ENCODE measurements at places on chromosomes 2 and 18.

DNA sequence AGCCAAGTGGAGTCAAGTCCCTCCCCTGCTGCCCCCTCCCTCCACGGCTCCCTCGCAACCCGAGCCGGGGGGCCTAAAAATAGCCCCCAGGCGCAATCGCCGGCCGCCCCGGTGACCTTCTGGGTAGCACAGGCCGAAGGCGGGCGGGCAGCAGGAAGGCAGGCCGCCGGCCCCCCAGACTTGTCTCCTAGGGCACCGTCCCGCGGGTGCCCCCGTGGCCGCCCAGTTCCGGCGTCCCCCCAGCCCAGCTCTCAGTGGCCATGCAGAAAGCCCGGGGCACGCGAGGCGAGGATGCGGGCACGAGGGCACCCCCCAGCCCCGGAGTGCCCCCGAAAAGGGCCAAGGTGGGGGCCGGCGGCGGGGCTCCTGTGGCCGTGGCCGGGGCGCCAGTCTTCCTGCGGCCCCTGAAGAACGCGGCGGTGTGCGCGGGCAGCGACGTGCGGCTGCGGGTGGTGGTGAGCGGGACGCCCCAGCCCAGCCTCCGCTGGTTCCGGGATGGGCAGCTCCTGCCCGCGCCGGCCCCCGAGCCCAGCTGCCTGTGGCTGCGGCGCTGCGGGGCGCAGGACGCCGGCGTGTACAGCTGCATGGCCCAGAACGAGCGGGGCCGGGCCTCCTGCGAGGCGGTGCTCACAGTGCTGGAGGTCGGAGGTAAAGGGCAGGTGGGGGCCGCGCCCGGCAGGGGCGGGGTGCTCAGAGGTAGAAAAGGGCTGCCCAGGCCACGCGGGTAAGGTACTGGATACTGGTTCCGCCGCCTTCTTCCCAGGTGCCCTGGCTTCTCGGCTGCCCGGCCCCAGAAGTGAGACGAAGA is at the start of gene SPEG:
Gene SPEG (plus strand): TSS at position 126 of the 808 bp plus-strand sequence. CDS start 135 bp downstream, at position 261.
- no peak for DNase-seq

- no peak for DNase-seq
Observed at GRCh38 chr2:217288472-217289063, 428.7 kb upstream of the TNP1 start.

DNA sequence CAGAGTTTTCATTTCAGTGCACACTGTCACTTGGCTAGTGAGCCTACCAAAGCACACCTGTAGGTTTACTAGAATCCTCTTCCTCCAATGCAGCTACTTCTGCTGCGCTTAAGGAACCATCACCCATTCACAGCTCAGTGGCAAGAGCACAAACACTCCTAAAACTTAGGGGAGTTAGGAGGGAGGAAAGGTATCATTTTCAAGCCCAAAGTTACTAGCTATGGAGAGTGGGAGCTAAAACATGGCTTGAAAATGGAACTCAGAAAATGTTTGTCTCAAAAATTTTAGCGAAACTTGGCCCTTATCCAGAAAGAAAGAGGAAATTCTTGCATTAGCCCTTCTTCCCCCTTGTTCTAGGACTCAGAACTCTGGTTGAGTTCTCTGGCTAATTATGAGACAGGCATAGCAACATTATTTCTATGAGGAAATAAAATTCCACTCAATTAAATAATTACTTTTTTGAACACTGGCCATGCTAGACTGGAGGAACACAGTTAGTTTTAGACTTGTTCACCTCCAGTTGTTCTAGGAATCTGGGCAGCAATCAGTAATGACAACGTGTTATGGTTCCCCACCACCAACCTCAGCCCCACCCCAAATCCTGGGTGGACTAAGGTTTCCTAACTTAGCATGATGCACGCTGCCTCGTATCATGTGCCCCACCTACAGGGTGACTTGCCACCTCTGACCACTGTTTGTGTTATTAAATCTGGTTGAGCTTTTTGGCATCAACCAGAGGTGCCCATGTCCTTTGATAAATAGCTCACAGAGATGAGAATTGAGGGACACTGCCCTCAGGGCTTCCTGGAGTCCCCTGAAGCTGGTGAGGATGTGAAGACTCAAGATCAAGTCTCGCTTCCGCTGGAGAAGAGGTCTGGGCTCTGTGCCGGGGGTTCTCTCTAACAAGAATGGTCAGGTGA is 32.8 kb downstream of the LPIN2 start:
- no peak for DNase-seq

GRCh38 chr2:88770016-88770415 is 78.5 kb downstream of the RPIA start:
- DNase-seq = no peak

DNA sequence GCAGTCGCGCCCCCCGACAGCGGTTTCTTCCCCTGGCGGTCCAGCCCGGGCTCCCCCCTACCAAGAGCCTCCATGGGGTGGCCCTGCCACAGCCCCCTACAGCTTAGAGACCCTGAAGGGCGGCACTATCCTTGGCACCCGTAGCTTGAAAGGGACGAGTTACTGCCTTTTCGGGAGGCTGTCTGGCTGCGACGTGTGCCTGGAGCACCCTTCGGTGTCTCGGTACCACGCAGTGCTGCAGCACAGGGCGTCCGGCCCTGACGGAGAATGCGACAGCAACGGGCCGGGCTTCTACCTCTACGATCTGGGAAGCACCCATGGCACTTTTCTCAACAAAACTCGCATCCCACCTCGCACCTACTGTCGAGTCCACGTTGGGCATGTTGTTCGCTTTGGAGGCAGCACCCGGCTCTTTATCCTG is 475 bp downstream of the SLC4A1AP start:
- DNase-seq = no peak

DNA sequence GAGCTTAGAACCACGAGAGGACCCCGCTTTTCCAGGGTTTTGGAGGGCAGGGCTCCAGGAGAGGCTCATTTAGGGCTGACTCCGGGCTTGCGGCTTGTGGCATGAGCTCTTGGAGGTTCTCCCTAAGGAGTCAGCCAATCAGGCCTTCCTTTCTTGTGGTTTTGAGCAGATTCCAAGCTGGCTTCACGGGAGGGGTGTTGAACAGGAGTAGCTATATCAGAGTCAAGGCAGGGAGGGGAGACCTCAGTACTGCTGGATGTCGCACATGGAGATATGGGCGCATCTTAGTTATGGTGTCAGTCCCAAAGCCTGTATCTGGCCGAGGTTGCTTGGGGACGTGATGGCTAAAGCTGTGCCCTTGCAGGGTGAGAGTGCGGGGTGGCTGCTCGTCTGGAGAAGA is 98.6 kb downstream of the AGAP1 start:
- DNase-seq = no peak

DNA sequence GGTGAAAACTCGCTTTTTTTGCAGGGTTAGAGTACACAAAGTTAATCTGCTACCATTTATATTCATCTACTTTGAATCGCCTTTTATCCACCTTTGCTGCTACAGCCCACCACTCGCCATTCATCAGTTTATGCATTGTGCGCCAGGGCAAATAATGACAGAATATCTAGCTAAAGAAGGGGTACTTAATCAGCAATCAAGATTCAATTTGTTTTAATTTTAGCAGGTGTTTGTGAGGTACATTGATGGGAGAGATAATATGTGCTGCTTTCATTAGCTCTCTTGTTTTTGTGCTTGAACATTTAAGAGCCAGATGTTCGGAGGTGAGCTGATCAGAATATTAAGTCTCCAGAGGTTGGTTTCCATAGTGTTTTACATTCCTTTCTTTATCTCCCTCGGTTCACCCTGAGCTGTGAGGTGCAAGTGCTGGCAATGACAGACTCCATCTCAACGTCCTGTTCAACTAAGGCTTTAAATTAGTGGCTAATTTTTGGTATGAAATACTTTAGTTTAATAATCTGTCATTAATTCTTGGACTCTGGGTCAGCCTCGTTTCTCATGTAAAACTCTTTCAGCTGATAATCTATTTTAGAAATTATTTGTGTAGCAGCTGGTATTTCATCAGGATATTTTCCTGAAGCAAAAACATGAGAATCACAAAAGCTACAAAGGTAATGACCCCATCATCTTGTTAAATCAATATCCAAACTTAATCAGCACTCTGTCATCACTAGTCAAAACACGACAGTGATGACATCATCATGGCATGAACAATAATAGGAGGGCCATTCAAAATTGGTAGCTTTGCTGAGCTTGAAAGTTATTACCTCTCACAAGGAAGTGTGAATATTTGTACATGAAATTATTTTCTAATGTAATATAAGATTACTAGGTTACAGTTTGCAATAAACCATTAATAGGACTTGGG is 479.9 kb upstream of the FANCL start:
- no peak for DNase-seq

GRCh38 chr2:238226698-238227586 is 12.9 kb downstream of the HES6 start:
- DNase-seq = no peak

DNA sequence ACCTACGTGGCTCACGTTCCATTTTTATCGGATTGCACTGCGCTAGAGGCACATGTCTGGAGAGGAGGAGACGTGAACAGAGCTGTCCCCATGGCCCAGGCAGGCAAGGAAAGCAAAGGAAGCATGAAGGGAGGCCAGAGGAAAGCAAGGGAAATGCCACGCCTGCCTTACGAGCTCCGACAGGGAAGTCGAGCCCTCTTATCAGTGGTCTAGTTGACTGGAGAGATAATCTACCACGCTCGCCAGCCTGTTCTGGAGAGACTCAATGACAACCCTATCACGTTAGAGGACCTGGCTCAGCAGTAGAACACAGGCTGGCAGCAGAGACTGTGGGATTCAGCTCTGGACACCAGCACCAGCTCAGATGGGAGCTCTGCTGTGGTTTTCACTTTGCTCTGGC is 202.6 kb upstream of the ID2 start:
- DNase-seq = no peak

- peak; percentile 79 for DNase-seq
Observed at GRCh38 chr2:70919672-70920366, 15.9 kb upstream of the ATP6V1B1 start.

DNA sequence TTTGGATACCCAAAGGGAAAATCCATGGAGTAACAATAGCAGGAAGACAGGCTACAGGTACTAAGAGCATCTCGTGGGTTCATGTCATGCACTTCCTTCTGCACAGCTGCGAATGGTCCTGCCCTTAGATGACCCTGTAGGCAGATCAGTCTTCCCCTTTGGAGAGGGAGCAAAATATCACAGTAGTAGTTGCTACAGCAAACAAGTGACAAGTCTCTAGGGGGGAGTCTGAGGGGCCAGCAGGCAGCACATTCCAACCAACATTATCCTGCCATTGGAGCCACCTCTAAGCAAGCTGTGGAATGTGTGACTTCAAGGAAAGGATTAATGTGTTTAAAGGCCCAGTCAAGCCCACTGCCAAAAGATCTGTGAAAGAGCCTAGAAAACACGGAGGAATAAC is 273.2 kb upstream of the PARD3B start:
- DNase-seq = no peak

GRCh38 chr2:11250400-11251196 is 93.8 kb downstream of the ROCK2 start:
- DNase-seq = peak; percentile 45

DNA sequence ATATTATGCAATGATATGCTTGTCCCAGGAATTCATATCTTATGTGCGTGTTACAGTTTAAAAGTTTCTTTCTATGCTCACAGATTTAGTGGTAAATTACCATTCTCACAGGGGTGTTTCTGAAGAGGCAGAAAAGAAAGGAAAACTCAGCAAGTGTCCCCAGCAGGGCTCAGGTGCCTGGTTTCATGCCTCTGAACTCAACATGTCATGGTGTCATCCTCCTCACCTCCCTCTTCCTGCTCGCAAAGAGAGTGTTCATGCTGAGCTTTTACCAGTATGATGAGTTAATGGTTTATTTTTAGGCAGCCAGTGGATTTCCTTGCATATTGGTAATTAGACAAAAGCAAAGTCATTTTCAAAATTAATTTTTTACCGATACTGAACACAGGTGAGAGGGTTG is 492.9 kb upstream of the ZEB2 start:
- DNase-seq = no peak

GRCh38 chr2:2104331-2104730 is 226.7 kb downstream of the MYT1L start:
- no peak for DNase-seq

GRCh38 chr2:43027097-43027873 is 199.1 kb downstream of the ZFP36L2 start:
- DNase-seq = peak; percentile 22

DNA sequence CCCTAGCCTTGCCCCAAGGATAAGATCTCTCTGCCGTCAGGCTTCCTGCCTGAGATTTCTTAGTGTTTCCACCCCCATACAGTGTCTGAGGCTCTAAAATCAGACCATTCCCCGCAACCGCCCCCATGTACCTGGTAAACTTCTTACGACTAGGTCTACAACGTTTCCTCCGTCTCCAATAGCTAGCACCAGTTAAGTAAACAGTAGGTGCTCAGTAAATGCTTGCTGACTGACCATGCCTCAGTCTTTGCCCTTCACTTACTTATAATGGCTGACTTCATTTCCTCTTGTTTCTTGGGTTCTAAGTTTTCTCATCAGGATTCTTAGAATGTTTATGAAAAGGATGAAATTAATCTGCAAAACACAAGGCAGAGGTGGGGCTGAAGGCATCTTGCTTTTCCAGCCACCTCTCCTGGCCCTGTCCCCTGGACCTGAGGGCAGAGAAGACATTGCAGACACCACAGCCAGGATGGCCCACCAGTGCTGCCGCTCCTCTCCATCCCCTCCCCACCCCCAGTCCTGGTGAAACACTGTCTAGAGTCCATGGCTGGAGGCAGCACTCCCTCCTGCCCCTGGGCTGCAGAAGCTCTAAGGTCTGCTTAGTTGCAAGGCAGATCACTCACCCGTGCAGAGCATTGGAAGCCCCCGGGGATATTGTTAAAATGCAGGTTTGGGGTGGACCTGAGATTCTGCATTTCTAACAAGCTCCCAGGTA is 16.9 kb downstream of the TMEM37 start:
- no peak for DNase-seq

All from fibroblast of the aortic adventitia (primary cell).